ENCODE measurements at places on chromosomes 5 and 9.

GRCh38 chr5:153713943-153714342 is 223.5 kb downstream of the GRIA1 start:
- no peak for DNase-seq

DNA sequence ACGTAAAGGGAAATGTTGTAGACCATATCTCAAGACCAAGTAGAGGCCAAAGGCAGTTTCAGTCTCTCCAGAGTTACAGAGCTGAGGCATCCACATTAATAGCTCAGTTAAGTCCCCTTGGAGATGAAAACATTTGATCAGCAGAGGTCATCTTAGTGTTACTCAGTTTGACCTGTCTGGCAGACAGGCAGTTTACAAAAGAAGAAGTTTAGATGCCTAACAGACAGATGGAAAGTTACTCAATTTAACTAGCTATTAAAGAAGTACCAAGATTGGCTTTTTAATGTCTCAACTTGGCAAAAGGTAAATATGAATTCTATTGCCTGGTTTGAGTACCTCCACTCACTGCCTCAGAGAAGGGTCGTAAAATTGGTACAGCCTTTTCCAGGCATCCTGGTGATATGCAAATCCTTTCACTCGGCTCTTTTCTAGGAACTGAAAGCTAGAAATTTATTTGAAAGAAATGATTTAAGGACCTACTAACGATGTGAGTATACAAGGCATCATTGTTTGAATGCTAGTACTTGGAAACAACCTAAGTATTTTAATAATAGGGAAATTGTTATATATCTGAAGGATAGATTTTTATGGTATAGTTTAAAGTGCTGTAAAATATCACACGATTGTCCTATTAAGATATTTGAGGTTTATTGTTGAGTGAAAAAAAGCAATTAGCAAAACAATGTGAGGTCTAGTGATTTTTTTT is 14.8 kb downstream of the ACO1 start:
- DNase-seq, result no peak

- no peak for DNase-seq
Observed at GRCh38 chr9:35832814-35833213, 3.8 kb downstream of the TMEM8B start.

DNA sequence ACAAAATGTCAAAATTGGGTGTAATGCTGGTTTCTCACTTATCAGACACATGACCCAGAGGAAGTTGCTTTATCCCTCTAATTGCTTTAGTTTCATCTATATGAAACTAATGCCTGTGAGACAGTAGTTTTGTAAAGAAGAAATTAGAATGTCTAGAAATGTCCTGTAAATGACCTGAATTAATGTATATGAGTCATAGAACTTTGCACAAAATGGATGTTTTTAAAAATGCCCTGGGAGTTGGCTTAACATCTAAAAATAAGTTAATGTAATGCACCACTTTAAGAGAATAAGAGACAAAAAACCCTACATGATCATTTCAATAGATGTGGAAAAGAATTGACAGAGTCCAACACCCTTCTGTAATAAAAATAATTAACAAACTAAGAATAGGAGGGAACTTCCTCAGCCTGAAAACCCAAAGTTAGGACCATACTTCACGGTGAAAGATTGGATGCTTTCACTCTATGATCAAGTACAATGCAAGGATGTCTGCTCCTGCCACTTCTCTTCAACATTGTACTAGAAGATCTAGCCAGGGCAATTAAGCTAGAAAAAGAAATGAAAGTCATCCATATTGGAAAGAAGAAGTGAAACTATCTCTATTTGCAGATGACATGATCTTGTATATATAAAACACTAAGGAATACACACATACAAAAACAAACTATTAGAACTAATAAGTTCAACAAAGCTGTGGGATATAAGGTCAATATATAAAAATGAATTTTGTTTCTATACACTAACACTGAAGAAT is 117.9 kb downstream of the MELK start:
- no peak for DNase-seq

- DNase-seq, result no peak
Observed at GRCh38 chr5:78659714-78660113, 11.1 kb upstream of the LHFPL2 start.

DNA sequence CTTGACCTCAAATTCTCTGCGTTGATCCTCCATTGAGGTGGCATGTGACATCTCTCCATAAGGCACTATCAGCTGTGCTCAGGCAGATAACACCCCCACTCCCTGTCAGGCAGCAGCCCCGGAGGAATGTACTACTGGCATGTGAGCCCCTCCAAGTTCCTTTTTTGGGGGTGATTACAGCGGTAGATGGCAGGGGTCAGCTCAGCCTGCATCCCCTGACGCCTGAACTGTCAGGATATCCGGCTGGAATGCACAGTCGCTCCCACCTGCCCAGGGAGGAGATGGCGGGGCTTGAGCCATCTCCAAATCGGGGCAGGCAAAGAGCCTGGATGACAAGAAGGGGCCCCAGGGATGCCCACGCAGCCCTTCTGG is 40.8 kb downstream of the FAM78A start:
- no peak for DNase-seq

DNA sequence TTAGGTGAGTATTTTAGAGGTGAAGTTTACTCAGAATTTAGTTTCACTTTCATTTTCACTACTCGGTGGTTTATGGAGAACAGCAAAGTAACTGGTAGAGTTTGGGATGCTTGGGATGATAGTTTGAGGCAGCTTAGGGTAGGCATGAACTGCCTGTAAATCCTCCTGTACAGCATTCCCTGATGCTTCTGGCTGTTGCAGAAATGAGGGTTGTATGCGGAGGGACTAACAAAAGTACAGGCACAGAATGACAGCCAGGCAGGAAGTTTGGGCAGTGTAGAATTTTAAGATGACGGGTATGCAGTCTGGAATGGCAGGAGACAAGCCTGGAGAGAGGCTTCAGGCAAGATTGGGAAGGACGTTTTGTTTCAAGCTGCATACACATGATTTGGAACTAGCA is 48.0 kb upstream of the FAM120AOS start:
- no peak for DNase-seq

- no peak for DNase-seq
Observed at GRCh38 chr9:113387560-113388230, 10.9 kb upstream of the HDHD3 start.

GRCh38 chr5:29720954-29721353 is 1472.5 kb upstream of the CDH6 start:
- DNase-seq, result no peak

DNA sequence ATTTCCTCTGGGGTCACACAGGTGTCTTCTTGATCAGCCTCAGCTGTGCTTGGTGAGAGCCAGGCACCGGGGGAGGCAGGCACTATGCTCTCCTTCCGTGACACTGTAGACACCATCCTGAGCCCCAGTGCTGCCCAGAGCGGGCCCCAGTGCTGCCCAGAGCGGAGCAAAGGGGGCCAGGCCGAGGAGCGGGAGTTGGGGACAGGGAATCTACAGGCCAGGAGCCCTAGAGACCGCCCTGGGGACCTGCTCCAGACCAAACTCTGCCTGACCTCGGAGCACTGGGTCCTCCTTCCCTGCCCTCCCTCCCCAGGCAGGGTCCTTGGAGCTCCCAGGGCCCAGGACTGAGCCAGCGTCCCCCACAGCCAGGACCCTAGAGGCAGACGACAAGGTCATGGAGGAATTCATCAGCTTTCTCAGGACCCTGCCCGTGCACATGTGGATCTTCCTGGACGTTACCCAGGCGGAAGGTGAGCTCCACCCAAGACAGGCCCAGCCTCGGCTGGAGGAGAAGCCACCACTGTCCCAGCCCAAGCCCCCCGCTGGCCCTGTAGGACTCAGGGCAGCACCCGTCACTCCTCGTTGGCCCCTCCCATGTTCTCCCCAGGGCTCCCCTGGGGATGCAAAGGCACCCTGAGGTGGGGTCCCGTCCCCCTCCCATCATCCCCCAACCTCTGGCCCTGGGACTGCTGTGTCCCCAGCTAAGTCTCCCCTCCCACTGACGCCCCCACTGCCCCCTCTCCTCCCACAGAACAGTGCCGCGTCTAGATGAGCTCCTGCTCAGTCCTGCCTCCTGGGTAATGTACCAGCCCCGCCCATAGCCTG is 30.2 kb downstream of the PAEP start:
- DNase-seq, result no peak

DNA sequence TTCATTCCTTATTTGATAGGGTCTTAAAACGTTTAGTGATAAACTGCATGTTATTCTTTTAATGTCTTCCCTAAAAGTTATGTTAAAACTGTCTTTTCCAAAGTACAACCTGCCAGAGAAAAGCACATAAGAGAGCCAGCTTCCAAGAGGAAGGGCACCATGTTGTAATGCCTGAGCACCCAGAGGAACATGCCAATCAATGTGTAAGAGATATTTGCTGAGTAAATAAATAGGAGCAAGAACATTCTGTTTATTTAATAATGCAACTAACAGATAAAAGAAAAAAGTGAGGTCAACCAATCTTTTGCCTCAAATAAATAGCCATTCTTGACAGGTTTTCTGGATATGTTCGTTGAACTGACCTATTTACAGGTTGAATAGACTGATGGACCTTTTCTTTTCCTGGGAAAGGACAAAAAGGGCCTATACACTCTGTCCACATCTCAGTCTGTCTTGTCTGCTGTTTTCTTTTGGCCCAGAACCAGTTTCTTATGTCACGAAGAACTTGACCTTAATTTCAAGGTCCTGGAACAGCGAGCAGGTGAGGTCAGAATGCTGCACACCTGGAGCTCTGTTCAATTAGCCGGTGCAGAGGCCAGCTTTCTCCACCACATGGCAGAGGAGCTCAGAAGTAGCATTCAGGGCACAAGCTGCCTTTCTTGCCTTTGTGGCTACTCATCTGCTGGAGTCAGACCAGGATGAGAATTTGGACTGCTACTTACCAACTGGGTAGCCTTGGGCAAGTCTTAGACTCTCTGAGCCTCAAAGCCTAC is 77.7 kb downstream of the PLCXD3 start:
- no peak for DNase-seq

DNA sequence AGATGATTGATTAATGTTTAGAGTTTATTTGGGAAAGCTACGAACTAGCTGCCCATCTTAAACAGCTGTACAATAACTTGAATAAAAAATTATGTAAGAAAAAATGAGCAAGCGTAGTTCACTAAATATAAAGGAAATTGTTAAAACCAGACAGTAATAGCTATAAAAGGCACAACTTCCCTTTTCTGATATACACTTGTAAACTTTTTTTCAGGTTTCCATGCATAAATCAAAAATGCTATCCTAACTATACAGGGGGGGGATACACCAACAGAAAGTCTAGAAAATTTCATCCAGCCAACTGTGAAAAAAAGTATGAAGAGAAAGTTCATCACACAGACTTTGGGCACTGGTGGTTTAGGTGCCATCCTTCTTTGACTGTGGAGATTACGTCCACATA is 122.3 kb downstream of the NR3C1 start:
- DNase-seq, result no peak

GRCh38 chr5:367358-368130 is 46.0 kb downstream of the AHRR start:
- no peak for DNase-seq

- DNase-seq, result no peak
Observed at GRCh38 chr5:128019391-128019790, 64.2 kb upstream of the SLC12A2 start.

DNA sequence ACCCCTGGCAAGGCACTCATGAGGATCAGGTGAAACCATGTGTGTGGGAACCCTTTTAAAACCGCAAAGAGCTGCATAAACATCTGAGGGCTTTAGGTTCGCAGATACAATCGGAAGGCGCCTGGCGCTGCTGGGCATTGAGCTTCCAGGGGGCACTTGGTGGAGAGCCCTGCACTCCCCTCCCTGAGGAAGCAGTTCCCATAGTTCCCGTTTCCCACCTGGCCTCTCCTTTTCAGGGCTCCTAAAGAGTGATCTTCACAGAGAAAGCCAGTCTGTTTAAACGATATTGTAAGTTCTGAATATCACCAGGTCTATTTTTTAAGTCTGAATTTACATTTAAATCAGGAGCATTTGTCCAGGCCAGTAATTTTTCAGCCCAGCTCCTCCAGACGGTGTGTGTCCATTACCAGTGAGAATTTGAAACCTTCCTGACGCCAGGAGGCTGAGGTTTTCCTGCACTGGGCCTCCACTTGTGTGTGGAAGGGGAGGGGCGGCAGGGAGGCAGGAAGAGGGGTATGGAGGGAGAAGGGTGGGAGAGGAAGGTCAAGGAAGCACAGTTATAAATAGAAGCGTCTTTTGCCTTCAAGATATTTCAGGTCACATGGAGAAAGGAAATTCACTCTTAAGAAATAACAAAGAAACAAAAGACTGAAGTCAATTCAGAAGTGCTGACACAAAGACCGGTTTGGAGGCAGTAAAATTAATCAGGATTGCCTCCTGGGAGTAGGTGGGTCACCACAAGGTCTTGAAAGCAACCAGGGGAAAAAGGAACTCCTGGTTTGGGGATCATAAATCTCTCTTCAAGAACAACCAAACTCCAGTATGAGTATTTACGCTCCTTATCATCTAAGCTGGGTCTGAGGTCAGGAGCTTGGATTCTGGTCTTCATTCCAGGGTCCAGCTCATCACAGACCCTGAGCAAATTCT is 14.3 kb upstream of the MGAT1 start:
- no peak for DNase-seq

DNA sequence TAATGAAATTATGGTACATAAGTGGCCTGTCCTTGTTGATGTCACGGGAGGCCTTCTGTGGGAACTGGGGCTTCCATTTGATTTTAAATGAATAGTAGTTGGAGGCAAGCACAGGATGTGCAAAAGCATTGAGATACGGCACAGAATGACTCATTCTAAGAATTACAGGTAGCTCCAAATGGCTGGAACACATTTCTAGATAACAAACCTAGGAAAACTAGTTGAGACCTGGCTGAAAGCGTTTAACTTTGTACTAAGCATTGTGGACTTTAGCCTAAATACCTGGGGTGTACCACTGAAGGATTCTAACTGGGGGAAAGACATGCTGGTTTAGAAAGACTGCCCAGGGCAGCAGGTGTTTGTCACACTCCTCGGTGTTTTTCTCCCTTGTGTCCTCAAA is 9.4 kb downstream of the SKP2 start:
- no peak for DNase-seq

GRCh38 chr5:111851631-111852548 is 94.9 kb upstream of the NREP start:
- no peak for DNase-seq

- DNase-seq, result no peak
Observed at GRCh38 chr5:107673039-107673367, 2.3 kb upstream of the EFNA5 start.
